ENCODE measurements at places on chromosomes 2 and 18.

- no peak for DNase-seq
Measured at GRCh38 chr2:85992611-85993010, 103.8 kb upstream of the ST3GAL5 start.

DNA sequence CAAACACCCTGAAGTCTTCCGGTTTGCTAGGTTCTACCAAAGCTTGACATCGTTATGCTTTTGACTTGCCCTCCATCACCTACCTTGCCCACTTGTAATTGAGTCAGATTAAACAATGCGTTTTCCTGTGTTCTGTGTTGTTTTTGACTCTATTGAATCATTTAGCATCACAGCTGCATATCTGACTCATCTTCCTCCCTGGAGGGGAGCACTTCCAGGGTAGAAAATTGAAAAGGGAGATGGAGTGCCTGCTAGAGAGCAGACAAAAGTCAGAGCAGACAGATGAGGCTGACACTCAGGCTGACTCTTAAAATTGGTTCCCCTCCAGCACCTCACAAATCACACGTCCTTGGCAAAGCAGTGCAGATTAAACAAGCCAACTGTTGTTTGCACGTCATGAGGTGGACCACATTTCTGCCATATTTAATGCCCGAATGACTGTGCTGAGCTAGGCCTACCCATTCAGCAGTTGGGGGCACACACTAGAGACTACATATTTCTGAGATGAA lies 2.2 kb downstream of the MPP4 start:
- DNase-seq, result no peak

- no peak for DNase-seq
Measured at GRCh38 chr2:15782009-15782751, 158.2 kb upstream of the MYCN start.

DNA sequence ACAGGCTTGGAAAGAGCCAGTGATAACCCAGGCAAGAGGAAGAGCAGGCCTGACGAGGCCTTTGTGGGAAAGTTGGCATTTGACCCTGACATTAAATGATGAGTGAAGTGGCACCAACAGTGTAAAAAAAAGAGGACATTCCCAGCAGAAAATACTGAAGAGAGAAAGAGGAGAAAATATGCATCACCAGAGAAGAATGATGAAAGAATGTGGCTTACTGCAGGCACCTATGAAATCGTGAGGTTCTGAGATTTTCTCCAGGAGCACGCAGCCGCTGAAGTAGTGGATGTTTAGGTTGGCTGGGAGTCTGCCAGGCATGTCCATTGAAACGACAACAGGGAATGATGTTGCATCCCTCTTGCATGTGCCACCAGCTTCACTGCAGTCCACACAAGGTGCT lies 13.8 kb downstream of the EHD3 start:
- DNase-seq, result no peak

- DNase-seq, result no peak
Measured at GRCh38 chr2:200314976-200315567, 8.6 kb downstream of the SPATS2L start.

GRCh38 chr2:235055891-235056516 lies 104.2 kb downstream of the SH3BP4 start:
- no peak for DNase-seq

DNA sequence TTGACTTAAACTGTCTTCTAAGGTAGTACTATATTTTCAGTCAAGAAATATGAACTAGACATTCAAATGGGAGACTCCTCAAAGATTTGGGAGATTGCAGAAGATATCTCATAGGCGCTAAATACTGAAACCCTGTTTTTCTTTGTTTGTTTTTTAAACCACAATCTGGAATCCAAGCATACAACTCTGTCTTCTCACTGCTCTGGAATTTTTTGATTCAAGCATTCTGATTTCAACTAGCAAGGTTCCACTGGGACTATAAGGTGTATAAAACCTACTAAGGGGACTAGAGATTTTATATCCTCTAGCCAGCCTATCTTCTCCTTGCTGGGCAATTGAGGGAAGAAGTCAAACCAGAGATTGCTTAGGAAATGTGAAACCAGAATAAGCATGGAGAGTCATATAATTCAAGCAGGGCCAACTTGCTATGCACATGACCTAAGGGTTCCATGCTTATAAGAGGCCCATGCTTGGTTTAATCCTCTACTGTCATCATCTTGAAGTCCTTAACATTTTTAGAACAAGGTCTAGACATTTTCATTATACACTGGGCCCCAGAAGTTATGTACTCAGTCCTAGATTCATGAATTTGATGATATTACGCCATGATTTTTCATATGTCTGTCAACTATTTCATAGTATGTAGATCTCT lies 405.5 kb downstream of the PARD3B start:
- DNase-seq, result no peak

DNA sequence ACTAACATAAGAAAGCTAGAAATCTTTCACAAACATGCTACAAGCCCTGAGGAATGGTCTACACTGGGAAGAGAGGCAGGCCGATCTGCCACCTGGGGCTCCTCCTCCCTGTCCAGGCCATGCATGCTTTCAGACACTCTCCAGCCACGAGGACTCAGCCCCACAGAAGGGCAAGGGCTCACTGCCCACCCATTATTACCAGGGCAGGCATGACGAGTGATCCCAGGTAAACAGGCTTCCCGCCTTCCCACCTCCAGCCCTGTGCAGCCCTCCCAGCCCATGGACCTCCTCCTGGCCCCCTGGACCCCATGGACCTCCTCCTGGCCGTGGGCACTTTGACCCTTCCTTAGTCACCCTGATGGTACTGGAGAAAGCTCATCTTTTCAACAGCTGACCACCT lies 75.8 kb upstream of the TEX51 start:
- no peak for DNase-seq
